ENCODE measurements at places on chromosomes 11 and 22. TPM values are rescaled to one million over a fixed set of nuclear protein-coding genes. Genes with fewer than 3 reads are reported as not detected.

ART5 gene
- polyA plus RNA-seq = 0.55 TPM

DDTL gene
- 0.07 TPM for polyA plus RNA-seq

ZP1 gene
- polyA plus RNA-seq = 0.16 TPM

GRM5 gene
- polyA plus RNA-seq = not detected

CYP2D6 gene
- polyA plus RNA-seq = 4.4 TPM

BACE1-AS gene
- 3.9 TPM for polyA plus RNA-seq

FAM118A gene
- 48.2 TPM for polyA plus RNA-seq

AGBL2 gene
- 5.7 TPM for polyA plus RNA-seq

CCDC81 gene
- 0.55 TPM for polyA plus RNA-seq

THRSP gene
- polyA plus RNA-seq = 0.48 TPM

MIOX gene
- 2.9 TPM for polyA plus RNA-seq

SLC22A8 gene
- 0.05 TPM for polyA plus RNA-seq

RBMXL2 gene
- not detected for polyA plus RNA-seq

HMOX1 gene
- polyA plus RNA-seq = 67.4 TPM

DRICH1 gene
- 0.08 TPM for polyA plus RNA-seq

NXPE4 gene
- polyA plus RNA-seq = not detected

C11orf86 gene
- polyA plus RNA-seq = 0.18 TPM

OR4C12 gene
- polyA plus RNA-seq = not detected

CST6 gene
- not detected for polyA plus RNA-seq

SCGB1D2 gene
- not detected for polyA plus RNA-seq

KCNJ5 gene
- not detected for polyA plus RNA-seq

SYTL2 gene
- 0.64 TPM for polyA plus RNA-seq

ALX4 gene
- polyA plus RNA-seq = not detected

SMIM35 gene
- polyA plus RNA-seq = 0.04 TPM

GRIK4 gene
- polyA plus RNA-seq = 0.01 TPM

MYEOV gene
- polyA plus RNA-seq = 1.6 TPM

AQP11 gene
- 12.2 TPM for polyA plus RNA-seq
